ENCODE measurements at places on chromosomes 7 and 10.

DNA sequence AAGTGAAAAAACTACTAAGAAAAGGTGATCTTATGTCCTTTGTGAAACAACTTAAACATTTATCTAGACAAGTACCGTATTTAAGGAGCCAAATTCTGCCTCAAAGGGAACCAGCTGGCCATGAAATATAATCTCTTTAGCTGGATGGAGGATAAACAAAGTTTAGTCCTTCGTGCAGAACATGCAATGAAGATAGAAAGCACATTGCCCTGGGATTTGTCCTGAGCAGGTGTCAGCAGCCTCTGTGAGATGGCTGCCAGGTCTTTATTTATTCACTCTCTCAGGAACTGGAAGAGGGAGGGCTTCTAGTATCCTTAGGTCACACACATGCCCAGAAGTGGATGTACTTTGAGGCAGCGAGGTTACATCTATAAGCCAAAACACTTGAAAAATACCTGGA lies 57.4 kb upstream of the CASD1 start:
- no peak for DNase-seq

DNA sequence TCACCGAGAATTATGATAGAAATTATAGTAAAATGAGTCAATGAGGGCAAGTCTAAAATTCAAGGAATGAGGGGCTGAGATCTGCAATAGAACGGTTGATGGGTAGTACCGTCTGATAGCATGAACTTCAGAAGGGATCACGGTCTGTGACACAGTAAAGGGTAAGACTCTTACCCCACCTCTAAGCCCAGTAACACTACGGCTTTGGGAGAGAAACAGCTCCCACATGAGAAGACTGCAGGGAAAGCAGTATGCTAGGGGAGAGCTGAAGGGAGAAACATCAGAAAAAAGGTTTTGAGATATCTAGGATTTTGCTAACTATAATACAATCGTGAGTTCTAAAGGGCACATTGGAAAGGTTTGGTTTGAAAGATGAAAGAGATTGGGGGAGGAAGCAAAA lies 12.8 kb upstream of the AKAP9 start:
- DNase-seq: no peak

- DNase-seq: no peak
Measured at GRCh38 chr7:69934144-69934903, 336.0 kb downstream of the AUTS2 start.

- no peak for DNase-seq
Measured at GRCh38 chr7:93316730-93317129, 84.6 kb downstream of the VPS50 start.

DNA sequence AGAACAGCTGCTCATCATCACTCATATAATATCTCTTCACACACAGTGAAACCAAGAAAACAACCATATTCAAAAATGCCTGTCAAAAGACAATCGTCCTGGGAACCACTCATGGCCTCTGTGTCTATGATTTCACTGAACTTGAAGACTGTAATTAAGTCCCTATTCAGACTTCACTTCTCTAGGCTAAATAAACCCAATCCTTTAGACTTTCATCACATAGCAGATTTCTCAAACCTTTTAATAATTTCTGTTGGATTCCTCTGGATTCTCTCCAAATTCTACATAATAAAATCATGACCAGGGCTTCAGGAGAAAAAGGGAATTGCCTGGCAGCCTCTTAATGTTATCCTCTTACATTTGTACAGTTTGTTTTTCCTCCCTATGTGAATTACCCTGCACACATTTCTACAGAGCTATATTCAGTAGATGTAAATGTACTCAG lies 201.1 kb downstream of the LRRN3 start:
- no peak for DNase-seq

DNA sequence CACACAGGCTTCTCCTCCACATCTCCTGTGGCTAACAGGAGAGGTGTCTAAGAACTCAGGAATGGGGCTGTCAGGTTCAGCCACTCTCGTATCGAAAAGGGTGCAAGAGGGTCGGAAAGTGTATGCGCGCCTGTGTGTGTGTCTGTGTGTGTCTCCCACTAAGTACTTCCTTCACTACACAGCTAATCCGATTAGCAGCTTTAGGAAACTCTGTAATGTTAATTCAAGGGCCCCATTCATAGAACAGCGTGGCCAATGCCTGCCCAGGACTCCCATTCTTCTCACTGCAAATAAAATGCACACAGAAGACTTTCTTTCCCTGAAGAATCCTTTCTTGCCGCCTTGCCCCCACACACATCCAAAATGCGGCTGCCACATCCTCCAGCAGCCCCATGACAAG lies 39.9 kb downstream of the TLL2 start:
- DNase-seq: no peak

DNA sequence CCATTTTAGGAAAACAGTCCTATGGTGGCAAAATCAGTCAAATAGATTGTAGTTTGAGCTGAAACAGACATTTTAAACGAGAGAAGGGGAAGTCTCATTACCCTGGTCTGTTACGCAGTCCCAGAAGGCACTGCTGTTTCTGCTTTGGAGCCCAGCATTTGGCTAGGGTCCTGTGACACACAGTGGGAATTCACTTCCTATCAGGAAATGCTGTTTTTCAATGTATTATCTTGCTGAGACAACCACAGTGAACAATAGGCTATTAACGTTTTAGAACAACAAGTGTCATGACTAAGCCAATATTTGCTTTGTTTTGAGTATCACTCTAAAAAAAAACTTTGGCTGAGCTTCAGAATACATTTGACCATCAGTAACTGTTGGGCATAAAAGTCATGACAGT lies 74.1 kb downstream of the ADD3 start:
- peak; percentile 82 for DNase-seq

DNA sequence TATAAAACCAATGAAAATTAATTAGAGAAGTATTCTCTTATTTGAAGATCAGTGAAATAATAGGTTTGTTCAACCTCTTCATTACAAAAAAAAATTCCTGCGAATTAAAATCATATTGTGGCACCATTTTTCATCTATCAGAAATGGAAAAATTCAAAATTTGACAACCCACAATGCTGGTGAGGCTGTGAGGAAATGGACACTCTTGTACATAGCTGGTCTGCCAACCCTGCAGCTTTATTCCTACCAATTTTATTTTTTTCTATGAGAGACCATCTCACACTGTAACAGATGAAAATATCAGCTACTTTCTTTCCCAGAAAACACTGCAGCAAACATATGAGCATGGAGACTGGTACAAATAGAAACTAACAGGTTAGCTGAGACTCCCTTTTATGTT lies 208.8 kb upstream of the SEMA3E start:
- DNase-seq: no peak

- no peak for DNase-seq
Measured at GRCh38 chr7:78585980-78586379, 787.4 kb downstream of the PHTF2 start.

GRCh38 chr7:135184254-135184841 lies 13.8 kb upstream of the CYREN start:
- no peak for DNase-seq

DNA sequence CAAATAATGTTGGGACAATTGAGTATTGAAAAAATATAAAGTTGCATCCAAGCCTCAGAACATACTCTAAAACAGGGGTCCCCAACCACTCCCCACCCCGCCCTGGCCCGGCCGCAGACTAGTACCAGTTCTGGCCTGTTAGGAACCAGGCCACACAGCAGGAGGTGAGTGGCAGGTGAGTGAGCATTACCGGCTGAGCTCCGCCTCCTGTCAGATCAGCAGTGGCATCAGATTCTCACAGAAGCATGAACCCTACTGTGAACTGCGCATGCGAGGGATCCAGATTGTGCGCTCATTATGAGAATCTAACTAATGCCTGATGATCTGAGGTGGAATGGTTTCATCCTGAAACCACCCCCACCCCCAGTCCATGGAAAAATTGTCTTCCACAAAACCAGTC lies 19.4 kb downstream of the HIPK2 start:
- no peak for DNase-seq

- no peak for DNase-seq
Measured at GRCh38 chr7:76047305-76047810, 442 bp downstream of the STYXL1 start.

- DNase-seq: no peak
Measured at GRCh38 chr7:27515933-27516332, 146.8 kb downstream of the HIBADH start.

DNA sequence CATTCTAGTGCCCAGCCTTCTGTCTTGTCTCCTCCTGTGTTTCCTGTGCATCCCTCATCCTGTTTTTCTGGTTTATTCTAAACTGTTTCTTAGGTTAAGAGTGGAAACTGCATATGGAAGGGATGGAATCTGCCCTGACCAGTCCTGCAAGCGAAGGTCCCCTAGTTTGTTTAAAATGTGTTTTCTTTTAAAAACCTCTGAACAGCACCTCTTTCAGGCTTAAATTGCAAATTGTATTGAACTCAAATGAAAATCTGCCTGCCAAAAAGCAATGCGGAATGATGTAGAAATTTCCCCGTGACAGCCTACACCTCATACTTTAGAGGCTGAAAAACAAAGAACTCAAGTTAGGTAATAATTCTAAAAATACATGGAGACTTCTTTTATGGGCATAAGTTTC lies 222.8 kb upstream of the IMMP2L start:
- no peak for DNase-seq

- DNase-seq: peak; percentile 38
Measured at GRCh38 chr7:156160811-156161210, 348.5 kb upstream of the SHH start.

- peak; percentile 35 for DNase-seq
Measured at GRCh38 chr7:30142710-30143109, 7.9 kb downstream of the MTURN start.

DNA sequence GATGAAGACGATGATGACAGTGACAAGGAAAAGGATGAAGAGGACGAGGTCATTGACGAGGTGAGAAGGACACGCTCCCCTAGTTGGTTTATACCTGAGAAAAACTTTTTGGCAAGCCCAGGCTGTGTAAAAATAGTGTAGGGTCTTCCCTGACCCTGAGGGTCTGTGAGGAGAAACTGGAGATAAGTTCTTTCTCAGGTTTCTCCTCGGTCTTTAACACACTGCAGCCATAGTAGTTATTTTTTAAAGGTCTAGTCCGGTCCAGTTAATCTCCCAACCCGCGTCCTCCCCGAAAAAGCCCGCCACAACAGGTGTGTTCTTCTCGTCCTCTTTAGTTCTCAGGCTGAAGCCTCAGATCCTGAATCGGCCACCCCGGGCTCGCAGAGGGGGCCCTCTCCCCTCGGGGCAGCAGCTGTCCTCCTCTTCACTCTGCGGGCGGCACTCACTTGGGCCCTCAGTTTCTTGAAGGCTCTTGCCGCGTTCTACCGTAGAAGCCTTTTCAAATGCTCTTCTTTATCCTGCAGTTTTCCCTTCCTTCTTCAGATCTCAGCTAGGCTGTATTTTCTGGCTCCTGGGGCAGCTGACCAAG lies 411 bp downstream of the BCCIP start:
- DNase-seq: no peak

DNA sequence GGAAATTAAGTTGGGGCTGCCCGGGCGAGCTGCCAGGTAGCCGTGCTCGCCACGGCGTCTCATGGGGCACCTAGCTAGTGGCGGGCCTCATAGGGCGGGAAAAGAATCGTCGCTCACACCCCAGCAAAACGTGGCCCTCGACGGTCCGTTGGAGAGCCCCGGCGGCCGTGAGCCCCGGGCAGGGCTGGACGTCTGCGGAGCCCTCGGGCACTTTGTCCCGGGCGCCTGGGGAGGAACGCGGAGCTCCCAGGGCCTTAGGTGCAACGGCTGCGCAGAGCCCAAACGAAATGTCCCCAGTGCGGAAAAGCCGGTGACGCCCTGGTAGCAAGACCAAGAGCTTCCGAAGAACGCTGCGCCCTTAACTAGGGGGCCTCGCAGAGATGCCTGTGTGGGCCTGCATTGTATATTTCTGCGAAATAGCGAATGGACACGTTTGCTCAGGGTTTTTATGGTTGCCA lies 866 bp upstream of the SFMBT2 start:
- no peak for DNase-seq

GRCh38 chr7:43760861-43761260 lies 2.4 kb downstream of the BLVRA start:
- DNase-seq: no peak

- DNase-seq: peak; percentile 42
Measured at GRCh38 chr10:88157981-88158465, 294.6 kb downstream of the PTEN start.

GRCh38 chr7:871900-872537 lies 4.3 kb upstream of the GET4 start:
- no peak for DNase-seq

GRCh38 chr10:38119038-38119437 lies 24.9 kb downstream of the ZNF37A start:
- DNase-seq: no peak

GRCh38 chr10:987620-987869 lies 689 bp upstream of the GTPBP4 start:
- DNase-seq: no peak

DNA sequence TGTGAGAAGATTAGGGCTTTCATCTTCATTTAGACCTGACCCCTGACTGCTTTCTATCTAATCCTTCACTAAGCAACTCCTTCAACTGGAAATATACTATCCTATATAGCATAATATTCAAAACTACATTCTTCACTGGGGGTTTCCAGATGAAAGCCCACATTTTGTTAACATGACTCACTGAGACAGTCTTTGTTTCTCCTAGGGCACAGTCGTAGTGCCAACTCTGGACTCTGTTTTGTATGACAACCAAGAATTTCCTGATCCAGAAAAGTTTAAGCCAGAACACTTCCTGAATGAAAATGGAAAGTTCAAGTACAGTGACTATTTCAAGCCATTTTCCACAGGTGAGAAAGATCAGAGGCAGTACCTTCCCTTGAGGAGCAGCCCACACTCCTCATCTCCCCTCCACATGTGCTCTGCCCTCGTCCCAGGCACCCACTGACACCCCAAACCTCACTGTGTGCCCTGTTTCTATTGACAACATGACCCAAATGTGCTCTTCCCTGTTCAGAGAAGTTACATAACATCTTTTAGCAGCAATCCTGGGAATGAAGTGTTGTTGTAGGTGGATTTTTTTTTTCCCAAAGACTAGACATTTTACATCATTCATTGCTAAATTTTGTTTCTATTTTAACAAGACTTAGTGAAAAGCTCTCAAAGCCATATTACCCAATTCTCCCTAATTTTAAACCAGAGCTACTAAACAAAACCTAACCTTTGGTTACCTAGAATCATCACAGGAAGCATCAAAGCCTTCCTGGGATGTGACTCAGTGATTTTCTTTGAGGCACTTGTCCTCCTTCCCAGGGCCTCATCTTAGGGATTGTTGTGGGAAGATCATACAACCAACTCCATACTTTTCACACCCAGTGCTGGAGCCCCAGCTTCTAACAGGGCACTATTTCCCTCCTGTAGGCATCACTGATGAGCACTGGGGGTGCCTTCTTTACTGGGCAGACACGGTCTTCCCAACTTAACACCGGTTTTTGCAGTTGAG lies 10.7 kb downstream of the CYP2E1 start:
- DNase-seq: no peak

- no peak for DNase-seq
Measured at GRCh38 chr10:124318076-124318475, 100.6 kb downstream of the OAT start.

GRCh38 chr7:40990841-40991240 lies 712.0 kb downstream of the INHBA start:
- no peak for DNase-seq

GRCh38 chr10:35268791-35269257 lies 67.5 kb upstream of the CCNY start:
- DNase-seq: peak; percentile 69

- peak; percentile 40 for DNase-seq
Measured at GRCh38 chr10:55740110-55740509, 620.9 kb downstream of the ZWINT start.

GRCh38 chr10:50990568-50991455 lies 83.5 kb upstream of the PRKG1 start:
- DNase-seq: peak; percentile 45

- no peak for DNase-seq
Measured at GRCh38 chr10:132576671-132577349, 39.2 kb downstream of the INPP5A start.

Measured in Caki2 (cell line).